Non-pigmented ciliary epithelial cell (primary cell): ENCODE measurements at places on chromosomes 1 and 21.
A peak's percentile ranks its signal among the peaks of the same experiment; 100 is the strongest.

DNA sequence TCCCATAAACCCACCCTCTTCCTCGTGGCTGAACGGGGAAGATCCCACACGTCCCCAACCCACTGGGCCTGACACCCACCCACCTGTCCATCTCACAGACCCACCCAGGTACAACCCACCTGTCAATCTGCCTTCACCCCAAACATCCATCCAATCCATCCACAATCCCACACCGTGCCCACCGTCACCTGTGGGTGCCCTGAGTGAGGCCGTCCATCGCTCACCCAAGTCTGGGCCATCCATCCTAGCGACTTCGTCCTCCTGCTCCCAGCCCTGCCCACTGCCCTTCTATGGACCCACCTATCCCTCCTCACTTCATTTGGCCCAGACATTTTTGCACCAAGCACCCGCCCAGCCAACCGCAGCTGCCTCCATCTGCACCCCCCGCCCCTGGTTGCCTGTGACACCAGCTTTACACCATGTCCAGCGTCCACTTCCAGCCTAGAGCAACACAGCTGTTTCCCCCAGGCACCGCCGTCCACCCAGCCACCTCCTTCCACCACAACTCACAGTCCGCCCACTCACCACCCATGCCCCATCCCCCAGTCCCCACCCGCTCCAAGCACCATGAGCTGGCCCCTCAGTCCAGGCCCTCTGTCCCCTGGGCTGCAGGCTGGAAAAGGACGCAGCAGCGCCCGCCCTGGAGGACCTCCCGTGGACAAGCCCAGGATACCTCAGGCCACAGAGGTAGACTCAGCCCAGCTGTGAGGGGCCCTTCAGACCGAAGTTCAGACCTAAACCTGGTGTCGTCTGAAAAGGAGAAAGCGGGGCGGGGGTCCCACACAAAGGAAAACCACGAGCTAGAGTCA, 7.7 kb downstream of the TTLL10 start:
- DNase-seq: no peak

DNA sequence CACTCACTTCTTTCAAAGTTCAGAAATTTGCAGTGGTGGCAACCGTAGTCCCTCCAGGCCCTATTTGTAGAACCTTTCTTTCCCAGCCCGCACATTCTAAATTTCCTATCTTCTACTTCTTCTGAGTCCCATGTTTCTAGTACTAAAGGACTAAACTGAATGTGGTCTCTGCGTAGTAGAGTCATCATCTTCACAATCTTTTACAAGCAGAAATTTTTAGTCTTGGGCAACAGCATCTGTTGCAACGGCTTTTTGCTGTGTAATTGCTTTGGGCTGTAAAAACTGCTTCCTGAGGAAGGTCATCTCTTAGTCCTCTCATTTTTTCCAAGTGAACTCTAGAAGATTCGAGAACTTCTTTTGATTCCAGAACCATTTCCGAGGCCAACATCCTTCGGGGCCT, 23.9 kb downstream of the VAV3 start:
- DNase-seq: no peak

- DNase-seq: no peak
Observed at GRCh38 chr21:41928621-41929220, 25.1 kb downstream of the C2CD2 start.

GRCh38 chr1:43279161-43279560, 6.2 kb downstream of the C1orf210 start:
- DNase-seq: no peak

GRCh38 chr1:116067566-116067890, 43.7 kb upstream of the MAB21L3 start:
- peak; percentile 74 for DNase-seq

GRCh38 chr1:243597383-243597782, 252.7 kb downstream of the AKT3 start:
- no peak for DNase-seq

DNA sequence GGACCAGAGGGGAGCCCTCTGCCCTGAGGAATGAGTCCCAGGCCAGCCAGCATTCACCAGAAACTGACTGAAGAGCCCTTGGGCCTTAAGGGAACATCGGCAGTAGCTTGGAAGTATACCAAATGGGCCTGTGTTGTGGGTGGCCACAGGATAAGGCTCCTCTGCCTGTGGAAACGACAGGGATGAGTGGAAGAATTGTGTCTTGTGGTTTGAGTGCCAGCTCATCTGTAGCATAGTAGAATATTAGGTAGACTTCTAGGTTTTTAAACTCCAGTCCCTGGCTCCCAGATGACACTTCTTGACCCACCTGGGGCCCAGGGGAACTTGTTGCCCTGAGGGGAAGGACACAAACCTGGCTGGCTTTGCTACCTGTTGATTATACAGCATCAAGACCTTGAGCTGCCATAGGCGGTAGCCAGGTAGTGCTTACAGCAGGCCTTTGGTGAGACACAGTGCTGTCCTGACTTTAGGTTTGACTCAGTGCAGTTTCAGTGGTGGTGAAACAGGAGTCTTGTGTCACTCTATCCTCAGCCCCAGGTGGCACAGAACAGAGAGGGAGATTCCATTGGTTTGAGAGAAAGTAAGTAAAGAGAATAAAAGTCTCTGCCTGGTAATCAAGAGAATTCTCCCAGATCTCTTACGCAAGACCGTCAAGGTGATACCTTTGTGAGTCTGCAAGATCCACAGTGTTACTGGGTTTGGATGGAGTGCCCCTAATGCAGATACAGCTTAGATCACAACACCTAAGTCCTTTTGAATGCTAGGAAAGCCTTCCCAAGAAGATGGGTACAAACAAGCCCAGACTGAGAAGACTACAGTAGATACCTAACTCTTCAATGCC, 50.2 kb downstream of the RABGAP1L start:
- no peak for DNase-seq

- DNase-seq: no peak
Observed at GRCh38 chr1:15820478-15820877, 13.0 kb upstream of the UQCRHL start.

DNA sequence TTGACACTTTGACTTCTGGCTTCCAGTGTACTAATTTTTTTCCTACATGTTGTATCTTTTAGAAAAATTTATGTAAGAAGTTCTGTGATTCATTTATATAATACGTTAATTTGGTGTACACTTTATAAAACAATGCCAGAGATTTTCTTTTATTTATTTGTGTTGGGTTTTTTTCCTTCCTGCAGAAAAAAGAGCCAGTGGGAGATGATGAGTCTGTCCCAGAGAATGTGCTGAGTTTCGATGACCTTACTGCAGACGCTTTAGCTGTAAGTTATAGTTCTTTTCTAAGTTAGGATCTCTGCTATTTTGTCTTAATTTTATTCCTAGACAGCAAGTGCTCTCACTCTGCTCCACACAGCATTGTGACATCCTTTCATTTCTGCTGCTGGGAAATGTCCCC, 14.4 kb downstream of the SARS1 start:
- DNase-seq: no peak

- peak; percentile 68 for DNase-seq
Observed at GRCh38 chr1:111227851-111228747, 586 bp downstream of the CHI3L2 start.

GRCh38 chr21:30676737-30677136, 34.1 kb downstream of the KRTAP20-3 start:
- DNase-seq: no peak

GRCh38 chr21:45818276-45818903, 163.2 kb upstream of the COL6A1 start:
- DNase-seq: peak; percentile 24

DNA sequence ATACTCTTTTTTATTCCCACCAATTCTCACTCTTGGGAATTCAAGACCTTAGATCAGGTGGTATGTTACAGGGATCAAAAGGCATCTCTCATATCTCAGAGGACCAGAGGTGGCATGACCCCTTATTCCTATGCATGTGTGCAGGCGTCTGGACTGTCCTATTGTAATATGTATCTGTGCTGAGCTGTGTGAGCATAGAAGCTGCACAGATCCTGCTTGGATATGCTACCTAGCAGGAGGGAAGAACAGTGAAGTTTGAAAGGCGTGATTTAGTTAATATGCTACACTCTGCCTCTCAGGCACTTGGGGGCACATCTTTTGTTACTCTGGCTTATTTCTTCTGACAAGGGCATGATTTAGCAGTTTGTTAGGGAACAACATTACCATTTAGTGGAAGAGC, 86.7 kb upstream of the ZRANB2 start:
- DNase-seq: no peak

GRCh38 chr1:238677567-238677966, 708.8 kb upstream of the CHRM3 start:
- no peak for DNase-seq

- DNase-seq: no peak
Observed at GRCh38 chr1:147500309-147500839, 40.9 kb upstream of the BCL9 start.

DNA sequence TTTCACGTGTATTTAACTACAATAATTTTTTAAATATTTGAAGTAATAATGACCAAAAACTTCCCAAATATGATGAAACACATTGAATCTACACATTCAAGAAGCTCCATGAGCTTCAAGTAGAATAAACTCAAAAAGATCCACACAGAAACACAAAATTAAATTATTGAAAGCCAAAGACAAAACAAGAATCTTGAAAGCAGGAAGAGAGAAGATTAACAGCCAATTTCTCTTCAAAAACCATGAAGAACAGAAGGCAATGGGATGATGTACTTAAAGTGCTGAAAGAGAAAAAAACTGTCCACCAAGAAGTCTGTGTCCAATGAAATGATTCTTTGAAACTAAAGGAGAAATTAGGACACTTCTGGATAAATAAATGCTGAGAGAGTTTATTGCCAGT, 5.1 kb upstream of the KRTAP10-10 start:
- DNase-seq: no peak
